ENCODE measurements at places on chromosomes 2 and 18.

DNA sequence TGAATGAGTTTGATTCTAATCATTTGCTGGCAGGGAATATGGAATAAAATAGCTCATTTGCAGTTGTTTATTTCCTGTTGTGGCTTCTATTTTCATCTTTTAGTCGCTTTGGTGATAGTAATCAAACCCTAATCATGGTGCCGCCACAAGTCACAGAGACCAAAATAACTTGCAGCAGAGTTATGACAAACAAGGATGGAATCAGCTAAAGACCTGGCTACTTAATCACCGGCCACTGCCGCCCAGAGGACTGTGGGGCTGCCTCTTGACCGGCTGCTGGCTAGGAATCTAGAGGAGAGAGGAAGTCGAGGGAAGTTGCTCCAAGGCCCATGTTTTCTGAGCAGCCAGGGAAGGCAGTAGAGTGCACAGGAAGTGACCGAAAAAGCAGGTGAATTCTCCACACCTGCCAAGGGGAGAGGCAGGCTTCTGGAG lies 5.1 kb upstream of the SMAD7 start:
- no peak for DNase-seq

DNA sequence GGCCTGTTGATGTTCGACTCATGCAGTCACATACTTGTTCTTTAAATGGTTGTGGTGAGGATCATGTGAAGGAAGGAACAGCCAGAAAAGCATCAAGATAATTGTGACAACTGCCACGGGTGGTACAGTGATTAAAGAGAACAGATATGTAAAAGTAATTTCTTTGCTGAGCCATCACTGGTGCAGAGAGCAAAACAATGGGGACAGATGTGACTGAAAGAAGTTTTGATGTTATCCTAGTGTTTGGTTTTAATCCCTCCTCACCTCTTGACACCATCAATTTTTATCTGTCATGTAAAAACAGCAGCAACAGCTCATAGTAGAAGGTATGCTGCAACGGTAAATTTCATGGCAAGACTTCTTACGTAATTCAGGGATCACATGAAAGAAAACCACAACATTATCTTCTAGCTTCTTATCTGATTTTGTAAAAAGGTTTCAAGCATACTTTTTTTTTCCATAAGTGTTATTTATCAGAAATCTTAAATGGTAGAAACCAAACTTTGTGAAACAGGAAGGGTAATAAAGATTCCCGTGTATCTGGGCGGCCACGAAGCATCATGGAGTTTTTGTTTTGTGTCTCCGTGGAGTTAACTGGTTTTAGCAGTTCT lies 65.2 kb downstream of the PLCL1 start:
- DNase-seq: no peak

- no peak for DNase-seq
Observed at GRCh38 chr2:175259164-175259563, 77.7 kb upstream of the ATP5MC3 start.

- no peak for DNase-seq
Observed at GRCh38 chr2:165864296-165864695, 70.2 kb upstream of the GALNT3 start.

GRCh38 chr2:73284296-73285158 lies at the start of gene FBXO41:
Gene FBXO41, minus strand, starts transcription at chr2:73284478. Its CDS starts 14,848 bp downstream, at chr2:73269630.
- peak; percentile 40 for DNase-seq

DNA sequence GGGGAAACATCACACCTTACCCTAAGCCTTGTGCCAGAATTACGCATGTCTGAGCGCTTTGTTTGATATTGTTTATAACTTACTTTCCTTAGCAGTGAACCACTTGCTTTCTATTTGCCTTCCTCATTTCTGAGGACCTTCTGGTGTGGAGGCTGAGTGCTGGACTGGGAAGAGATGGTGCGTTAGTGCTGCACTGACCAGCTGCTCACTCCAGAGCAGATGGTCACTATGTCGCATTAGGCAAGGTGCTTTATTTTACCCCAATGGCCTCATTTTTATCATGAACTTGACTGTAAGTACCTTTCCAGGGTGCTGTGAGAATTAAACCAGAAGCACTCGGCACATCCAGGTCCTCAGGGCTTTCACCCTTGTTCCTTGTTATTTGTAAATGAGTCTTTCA lies 46.6 kb upstream of the TMEM18 start:
- DNase-seq: no peak

GRCh38 chr2:178237488-178238153 lies 43.3 kb downstream of the OSBPL6 start:
- no peak for DNase-seq

DNA sequence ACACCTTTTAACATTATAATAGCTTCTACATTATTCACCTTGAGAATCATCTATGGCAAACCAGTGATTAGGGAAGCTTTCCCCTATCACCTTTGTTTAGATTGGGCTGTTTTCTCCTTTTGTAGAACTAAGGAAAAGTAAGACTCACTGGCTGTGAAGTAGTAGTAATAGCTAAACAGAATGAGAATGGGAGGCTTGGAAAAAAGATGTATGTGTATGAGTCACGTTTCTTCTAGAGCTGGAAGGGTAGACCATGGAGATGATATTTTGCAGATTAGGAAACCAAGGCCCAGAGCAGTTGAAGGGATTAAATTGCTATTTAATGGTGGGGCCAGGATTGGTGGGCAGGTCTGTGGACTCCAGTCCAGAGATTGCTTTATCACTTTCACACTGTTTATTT lies 214.5 kb downstream of the MCFD2 start:
- DNase-seq: no peak

- no peak for DNase-seq
Observed at GRCh38 chr18:44816050-44816449, 135.4 kb downstream of the SETBP1 start.

DNA sequence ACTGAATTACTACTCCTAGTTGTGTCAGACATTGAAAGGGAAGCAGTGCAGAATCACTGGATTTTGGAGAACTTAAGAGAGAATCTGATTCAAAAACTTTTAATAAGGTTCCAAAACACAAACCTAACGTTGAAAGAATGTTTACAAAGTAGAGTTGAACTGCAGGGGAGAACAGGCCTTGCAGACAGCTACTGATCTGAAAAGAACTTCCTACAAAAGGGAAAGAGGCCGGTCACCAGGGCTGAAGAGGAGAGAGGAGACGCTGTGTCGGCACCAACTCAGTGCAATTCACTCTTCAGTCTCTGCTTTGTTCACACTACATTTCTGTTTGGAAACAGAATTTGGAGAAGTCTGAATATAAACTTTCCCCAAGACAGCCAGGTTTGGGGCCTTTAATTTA lies 124.0 kb downstream of the GAREM1 start:
- DNase-seq: no peak

- DNase-seq: no peak
Observed at GRCh38 chr18:48364146-48364545, 45.0 kb downstream of the ZBTB7C start.

DNA sequence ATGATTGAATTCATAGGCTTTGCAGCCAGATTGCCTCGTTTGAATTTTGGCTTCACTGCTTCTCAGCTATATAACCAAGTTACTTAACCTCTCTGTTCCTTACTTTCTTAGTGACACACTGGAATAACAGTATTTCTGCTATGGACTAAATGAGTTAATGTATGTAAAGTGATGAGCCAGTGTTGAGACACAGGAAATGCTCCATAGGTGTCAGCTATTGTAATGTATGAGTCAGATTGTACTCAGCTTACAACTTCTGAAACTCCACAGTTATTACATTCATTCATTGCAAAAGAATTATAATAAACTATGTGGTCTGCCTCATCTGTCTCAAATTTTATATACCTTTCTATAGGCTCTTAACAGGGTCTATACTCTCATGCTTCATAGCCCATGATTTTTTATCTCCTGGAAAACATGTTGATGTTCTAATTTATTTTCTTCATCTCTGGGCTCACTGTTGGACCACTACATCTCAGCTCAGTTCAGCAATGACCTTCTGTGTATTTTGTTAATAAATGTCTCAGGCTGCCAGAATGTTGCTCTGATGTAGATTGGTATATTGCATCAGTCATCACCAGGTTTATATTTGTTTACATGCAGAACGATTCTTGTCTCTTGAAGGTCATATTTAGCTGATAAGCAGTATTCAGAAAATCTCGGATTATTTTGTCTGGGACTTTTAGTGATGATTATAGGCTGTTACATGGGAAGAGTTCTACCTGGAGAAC lies 76.2 kb downstream of the MAP3K20 start:
- DNase-seq: no peak

- no peak for DNase-seq
Observed at GRCh38 chr2:39845460-39846146, 66.5 kb upstream of the THUMPD2 start.

DNA sequence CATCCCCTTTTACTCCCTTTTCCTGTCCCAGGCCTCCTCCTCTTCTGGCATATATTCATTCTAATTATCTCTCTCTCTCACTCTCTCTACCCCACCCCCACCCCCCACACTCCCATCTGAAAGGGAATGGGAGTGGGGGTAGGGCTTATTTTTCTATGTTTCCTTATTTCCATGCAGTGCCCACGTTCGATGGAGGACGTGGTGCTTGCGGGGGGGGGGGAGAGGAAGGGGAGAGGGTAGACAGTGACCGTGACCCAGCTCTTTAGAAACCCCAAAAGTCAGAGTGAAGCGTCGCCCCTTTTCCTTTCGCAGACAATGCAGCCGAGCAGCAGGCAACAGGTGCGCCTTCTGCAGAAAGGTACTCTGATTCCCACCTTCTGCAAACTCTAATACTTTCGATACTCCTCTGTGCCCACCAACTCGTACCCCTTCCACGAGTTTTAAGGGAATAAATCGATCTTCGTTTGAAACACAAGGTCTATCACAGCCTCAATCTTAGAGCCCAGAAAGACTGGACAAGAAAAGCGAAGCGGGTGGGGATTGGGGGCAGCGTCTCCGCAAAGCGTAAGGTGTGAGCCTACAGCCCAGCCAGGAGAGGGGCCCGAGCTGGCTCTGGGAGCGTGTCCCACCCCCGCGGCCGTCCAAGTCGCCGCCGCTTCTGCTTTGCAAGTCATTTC lies 891 bp upstream of the NR4A2 start:
- DNase-seq: no peak

- DNase-seq: no peak
Observed at GRCh38 chr2:99789849-99790248, 300.0 kb upstream of the REV1 start.

DNA sequence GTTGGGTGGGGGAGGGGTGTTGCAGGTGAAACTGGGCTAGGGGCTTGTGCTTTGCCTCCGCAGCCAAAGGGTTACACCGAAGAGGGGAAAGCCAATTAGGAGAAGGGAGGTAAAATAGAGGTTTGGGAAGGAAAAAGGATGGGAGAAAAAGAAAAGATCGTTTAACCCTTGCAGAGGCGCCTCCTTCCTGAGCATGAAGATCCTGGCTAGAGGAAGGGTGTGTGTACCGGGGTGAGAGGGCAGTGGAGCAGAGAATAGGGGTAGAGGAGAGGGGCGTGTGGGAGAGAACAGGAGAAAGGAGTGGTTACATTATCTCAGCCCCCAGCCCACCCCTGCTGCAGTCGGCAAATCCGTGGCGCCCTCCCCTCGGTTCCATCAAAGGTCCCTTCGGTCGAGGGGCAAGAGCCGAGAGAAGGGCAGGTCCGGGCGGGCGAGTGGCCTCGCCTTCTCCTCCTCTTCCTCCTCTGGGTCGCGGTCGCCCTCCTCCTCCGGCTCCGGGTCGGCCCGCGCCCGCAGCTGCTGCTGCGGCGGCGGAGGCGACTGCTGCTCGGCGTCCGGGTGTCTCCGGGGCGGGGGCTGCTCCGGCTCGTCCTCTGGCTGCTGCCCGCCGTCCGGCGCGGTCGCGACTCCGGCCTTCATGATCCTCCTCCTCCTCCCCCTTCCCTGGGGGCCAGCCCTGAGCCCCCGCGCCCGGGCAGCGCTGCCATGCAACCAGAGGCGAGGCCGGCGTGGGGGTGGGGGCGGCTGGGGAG lies 1.1 kb downstream of the MARCHF4 start:
- no peak for DNase-seq

- no peak for DNase-seq
Observed at GRCh38 chr2:49154140-49154539, at the start of gene FSHR. Gene FSHR, minus strand, starts transcription at chr2:49154515. Its CDS starts 98 bp downstream, at chr2:49154417.

Measured in central memory CD8-positive, alpha-beta T cell (primary cell).